ENCODE measurements at places on chromosomes 16 and 17.

DNA sequence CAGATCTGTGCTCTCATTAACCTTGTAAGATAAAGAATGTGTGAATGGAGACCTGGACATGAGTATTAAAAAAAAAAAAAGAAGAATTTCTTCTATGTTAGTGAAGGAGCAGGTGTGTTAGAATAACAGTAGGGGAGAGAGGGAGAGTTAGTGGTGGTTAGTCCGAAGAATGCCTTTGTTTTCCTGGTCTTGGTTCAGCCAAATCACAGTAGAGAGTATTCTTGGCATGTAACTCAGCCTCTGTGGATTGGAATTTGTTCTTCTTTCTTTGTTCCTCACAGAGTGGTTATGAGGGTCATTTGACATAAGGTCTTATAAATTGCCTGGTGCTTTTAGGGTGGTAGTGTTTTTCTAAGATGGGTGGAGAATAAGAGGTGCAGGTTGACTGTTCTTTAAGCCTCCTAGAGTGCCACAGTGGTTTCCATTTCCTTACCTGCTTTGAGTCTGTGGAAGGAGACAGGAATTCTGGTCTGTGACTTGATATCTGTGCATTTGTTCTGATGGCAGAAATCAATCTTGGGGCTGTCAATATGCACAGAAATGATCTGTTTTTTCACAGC is 17.6 kb downstream of the NUP93 start:
- no peak for DNase-seq

GRCh38 chr16:2874032-2874911 is 8.7 kb upstream of the FLYWCH2 start:
- DNase-seq: no peak

- no peak for DNase-seq
Measured at GRCh38 chr17:48639982-48640857, 14.1 kb upstream of the HOXB9 start.

GRCh38 chr16:27586711-27587110 is 36.8 kb downstream of the KATNIP start:
- DNase-seq: no peak

DNA sequence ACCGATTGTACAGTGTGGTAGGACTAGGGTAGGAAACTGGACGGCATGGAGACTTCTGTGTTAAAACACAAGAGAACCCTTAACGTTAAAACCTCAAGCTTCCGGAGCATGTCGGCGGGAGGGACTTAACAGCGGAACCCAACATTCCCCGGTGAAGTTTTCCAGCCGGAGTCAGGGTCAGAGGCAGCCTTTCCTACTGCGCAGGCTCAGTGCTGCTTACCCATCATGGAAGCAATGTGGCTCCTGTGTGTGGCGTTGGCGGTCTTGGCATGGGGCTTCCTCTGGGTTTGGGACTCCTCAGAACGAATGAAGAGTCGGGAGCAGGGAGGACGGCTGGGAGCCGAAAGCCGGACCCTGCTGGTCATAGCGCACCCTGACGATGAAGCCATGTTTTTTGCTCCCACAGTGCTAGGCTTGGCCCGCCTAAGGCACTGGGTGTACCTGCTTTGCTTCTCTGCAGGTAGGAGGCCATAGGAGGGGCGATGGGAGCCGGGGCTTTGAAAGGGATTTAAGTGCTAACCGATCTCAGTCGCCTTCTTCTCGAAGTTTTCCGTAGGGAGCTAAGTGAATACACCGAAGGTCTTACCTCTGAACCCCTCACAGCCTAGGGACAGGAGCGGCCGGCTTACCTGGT is at the start of gene PIGL:
Gene PIGL, plus strand, starts transcription at position 209 of the 634 bp plus-strand sequence. Its CDS starts 17 bp downstream, at position 226.
- peak; percentile 95 for DNase-seq

GRCh38 chr17:34822007-34822739 is 139.1 kb downstream of the CCT6B start:
- no peak for DNase-seq

Measured in activated CD4-positive, alpha-beta T cell treated with anti-CD3 and anti-CD28 coated beads, Interleukin-10, Interleukin-2, amounts not matched to agents 100 ng/mL and 50 ng/mL, durations not matched to agents 16 hours and 8 hours (primary cell).